ENCODE measurements at places on chromosomes 2 and 18. TPM values are rescaled to one million over a fixed set of nuclear protein-coding genes. Genes with fewer than 3 reads are reported as not detected.

Gene GRP
- not detected for total RNA-seq

Gene EFHD1
- 0.45 TPM for total RNA-seq

Gene NDC80
- total RNA-seq, result 33.0 TPM

Gene ZNF892
- 2.8 TPM for total RNA-seq

Gene RESP18
- total RNA-seq, result not detected

All from bronchus fibroblast of lung (primary cell).